ENCODE measurements at places on chromosomes 12 and 14. TPM values are rescaled to one million over a fixed set of nuclear protein-coding genes. Genes with fewer than 3 reads are reported as not detected.

- peak; percentile 63 for DNase-seq
Measured at GRCh38 chr14:52835122-52835903, 43.9 kb upstream of the GNPNAT1 start.

DNA sequence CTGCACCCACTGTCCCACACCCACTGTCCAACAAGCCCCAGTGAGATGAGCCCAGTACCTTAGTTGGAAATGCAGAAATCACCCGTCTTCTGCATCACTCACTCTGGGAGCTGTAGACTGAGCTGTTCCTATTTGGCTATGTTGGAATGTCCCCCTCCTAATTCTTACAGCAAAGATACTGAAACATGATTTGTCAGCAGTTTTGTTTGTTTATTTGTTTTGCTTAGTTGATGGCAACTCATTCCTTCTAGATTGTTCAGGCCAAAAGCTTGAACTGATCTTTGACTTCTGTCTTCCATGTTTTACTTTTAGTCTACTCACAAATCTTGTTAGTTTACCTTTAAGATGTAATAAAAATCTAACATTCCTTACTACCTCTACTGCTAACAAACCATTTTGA lies 233.6 kb upstream of the MIS18BP1 start:
- no peak for DNase-seq

GPR132 gene
- total RNA-seq = 0.75 TPM

ERG28 gene
- 4.5 TPM for total RNA-seq

PIWIL1 gene
- 0.13 TPM for total RNA-seq

- DNase-seq = peak; percentile 60
Measured at GRCh38 chr14:82075566-82075965, 541.9 kb upstream of the SEL1L start.

- DNase-seq = peak; percentile 46
Measured at GRCh38 chr12:2226641-2227040, 173.9 kb downstream of the CACNA1C start.

DNA sequence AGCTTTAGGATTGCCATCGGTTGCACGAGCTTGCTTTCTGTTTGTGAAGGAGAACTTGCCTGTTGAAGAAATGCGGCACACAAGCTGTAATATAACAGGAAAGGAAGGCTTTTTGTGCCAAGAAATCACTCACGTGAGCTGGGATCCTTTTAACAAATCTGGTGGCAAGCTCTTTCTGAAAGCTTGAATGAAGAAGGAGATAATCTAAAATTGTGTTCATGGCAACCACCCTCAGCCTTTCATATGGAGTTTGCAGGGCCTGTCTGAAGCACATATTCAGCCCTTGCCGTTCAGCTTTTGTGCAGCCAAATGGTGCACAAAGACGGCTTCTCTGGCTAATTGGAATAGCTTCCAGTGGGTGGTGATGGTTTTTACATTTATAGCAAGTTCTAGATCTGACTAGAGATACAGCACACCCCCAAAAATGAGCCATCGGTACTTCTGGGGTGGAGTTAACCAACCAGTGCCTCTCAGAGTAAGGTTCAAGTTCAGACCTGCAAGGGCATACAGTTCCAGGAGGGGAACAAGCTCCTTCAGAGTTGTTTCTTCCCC lies 107.4 kb downstream of the AEBP2 start:
- peak; percentile 84 for DNase-seq

SERPINA9 gene
- total RNA-seq = not detected

DNA sequence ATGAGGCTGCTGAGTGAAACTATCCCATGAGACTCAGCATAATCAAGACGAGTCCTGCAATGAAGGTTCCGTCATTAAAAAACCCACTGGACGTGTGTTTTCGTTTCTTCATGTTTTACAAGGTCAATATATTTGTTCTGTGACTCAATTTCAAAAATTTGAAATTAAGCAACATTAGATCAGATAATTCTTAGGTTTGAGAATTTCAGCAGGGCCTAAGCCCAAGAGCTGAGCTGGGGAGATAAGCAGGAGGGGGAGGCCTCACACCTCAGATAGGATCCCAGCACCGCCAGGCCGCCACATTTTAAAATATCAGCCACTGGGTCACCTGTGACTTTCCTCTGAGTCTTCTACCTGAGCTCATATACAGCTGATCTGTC lies 13.3 kb downstream of the STX2 start:
- DNase-seq = no peak

CLEC9A gene
- 0.18 TPM for total RNA-seq

GRCh38 chr12:110860833-110861296 lies 14.1 kb downstream of the CCDC63 start:
- DNase-seq = peak; percentile 20

Data from muscle of leg (tissue), 16 donors.